ENCODE measurements at places on chromosomes 7 and 10. TPM values are rescaled to one million over a fixed set of nuclear protein-coding genes. Genes with fewer than 3 reads are reported as not detected.

GRCh38 chr10:110504111-110504735 is 6.5 kb downstream of the DUSP5 start:
- no peak for DNase-seq

- no peak for DNase-seq
Observed at GRCh38 chr7:115123441-115123840, 201.5 kb downstream of the MDFIC start.

- DNase-seq = no peak
Observed at GRCh38 chr10:69835875-69836730, 34.4 kb downstream of the COL13A1 start.

DNA sequence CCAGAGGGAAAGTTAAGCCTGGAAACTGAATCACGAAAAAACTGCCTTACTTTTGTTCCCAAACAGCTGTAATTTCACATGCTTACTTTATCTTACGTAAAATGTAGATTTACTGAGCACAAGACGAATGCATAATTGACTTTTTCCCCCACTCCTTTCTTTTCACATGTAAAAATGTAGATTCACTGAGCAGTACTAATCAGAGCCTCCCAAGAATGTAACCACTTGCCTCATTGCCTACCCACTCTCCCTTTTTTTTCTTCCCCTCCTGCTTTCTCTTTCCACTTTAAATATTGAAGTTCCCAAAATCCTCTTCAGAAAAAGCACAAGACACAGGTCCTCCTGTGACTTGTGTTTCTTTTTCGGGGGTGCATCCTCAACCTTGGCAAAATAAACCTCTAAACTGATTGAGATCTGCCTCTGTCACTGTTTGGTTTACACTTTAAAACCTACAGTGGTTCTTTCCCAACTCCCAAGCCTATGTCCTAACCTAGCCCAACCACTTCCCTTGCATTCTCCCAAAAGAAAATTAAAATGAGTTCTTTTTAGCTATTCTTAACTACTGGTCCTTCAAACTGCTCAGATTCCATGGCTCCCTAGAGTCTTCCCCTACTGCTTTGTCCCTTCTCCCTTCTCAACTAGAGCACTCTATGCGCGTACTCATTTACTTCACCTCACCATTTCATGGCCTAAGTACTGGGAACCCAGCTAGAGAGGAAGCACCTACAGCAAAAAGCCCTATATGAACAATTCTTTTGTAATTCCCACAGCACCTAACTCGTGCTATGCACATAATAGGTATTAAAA is 236.6 kb upstream of the MKLN1 start:
- no peak for DNase-seq

DNA sequence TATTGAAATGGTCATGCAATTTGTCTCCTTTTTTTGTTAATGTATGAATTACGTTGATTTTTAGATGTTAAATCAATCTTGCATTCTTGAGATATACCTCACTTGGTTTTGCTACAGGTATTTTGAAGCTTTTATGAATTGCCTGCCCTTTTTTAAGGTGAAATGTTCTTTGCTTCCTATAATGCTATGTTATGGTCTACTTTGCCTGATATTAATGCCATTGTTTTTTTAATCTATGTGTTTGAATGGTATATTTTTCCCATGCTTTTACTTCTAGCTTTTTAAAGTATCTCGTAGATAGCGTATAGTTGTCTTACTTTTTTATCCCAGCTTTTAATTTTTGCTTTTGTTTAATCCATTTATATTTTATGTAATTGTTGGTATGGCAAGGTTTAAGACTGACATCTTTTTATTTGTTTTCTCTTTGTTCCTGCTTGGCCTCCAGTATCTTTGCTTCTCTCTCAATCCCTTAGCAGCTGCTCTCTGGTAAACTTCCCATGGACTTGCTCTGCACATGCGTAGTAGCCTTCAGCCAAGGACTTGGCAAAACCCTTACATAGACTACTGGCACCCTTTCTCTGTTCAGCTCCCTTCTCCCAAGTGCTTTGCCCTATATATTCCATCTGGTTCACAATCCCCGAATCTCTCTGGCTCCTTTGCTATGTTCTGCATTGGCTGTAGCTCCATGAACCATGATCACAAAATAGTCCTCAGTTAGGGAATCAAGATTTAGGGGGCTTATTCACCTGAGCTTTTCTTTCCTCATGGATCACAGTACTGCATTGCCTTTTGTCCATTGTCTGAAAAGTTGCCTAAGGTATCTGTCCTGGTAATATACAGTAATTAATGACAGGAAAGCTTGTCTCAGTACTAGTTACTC is 8.4 kb downstream of the TRIM24 start:
- no peak for DNase-seq

GRCh38 chr10:7968510-7969112 is 85.9 kb upstream of the GATA3 start:
- no peak for DNase-seq

DNA sequence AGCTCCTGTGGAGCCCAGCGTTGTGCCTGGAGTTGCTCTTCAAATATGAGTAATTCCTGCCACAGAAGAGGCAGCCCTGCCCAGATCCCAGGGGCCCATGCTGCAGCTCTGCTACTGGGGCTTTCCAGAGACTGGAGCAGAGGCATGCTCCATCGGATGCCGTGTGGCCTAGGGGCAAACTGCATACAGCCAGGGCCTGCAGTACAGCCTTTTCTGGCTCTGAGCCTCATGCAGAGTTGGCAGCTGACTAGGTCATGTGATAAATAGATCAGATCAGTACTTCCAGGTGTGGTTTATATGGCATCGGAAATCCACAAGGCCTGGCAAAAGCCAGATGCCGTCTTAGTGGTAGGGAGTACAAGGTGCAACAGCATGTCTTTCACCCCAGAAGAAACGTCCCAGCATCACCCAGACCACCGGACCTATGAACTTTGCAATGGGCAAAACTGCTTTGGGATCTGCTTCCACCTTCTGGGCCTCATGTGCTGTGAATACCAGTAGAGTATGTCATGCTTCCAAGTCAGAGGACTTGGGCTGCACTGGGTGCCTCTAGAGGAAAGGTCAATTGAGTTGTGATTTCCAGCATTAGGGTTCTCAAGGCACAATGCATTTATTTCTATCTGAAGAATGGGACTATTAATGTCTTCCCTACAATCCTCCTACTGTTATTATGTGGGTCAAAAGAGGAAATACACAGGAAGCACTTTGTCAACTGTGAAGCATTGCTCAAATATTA is 250.7 kb upstream of the ZNF32 start:
- no peak for DNase-seq

DNA sequence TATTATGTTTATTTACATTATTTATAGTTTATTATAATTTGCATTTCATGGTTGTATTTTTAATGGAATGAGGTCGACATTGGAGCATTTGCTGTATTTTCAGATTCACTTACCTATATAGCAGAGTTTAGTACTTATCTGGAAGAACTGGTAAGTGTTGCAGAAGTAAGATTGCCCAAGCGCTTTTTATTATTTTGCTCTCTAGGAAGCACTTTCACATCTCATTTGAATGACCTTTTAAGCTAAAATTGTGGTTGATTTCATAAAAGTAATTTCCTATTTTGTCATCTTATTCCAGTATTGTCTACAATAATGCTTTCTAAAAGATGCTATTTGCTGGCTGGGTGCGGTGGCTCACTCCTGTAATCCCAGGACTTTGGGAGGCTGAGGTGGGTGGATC is 28.6 kb downstream of the SEC61A2 start:
- no peak for DNase-seq

- no peak for DNase-seq
Observed at GRCh38 chr7:44969701-44970522, 8.9 kb downstream of the MYO1G start.

GRCh38 chr10:86165666-86166065 is 200.9 kb downstream of the GRID1 start:
- DNase-seq = no peak

DNA sequence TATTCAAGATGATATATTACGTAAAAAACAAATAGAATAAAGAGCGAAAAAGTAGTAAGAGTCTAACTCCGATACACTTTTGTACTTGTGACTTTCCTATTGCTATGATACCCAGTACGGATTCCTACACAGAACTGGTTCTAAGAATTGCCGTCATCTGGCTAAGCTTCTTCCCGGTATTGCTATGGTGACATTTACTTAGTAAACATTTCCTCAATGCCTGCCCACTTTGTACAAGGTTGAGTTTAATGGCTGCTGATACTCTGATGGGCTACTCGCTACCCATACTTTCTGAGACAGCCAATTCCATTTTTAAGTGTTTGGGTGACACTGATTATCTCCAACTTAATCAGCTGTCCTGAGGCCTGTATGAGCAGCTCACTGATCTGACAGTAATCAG is 55.6 kb downstream of the OSBPL3 start:
- DNase-seq = no peak

GRCh38 chr7:14690075-14690474 is 212.5 kb downstream of the DGKB start:
- DNase-seq = no peak

GRCh38 chr10:117860823-117861222 is 185.9 kb downstream of the RAB11FIP2 start:
- DNase-seq = no peak

DNA sequence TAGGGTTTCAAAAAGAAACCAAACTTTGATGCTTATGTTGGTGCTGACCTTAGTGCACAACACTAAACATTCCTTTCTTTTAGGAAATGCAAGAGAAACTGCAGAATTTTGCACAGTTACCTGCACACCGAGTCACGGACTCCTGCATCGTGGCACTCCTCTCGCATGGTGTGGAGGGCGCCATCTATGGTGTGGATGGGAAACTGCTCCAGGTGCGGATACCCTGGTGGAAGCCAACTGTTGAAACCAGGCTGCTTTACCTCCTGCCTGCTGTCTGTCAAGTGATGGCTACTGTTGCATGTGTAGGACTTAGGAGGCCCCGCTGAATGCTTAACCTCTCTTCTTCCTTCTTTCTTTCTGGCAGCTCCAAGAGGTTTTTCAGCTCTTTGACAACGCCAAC is 11.7 kb downstream of the CASP2 start:
- DNase-seq = no peak

GRCh38 chr7:40551685-40552576 is 417.1 kb downstream of the SUGCT start:
- no peak for DNase-seq

DNA sequence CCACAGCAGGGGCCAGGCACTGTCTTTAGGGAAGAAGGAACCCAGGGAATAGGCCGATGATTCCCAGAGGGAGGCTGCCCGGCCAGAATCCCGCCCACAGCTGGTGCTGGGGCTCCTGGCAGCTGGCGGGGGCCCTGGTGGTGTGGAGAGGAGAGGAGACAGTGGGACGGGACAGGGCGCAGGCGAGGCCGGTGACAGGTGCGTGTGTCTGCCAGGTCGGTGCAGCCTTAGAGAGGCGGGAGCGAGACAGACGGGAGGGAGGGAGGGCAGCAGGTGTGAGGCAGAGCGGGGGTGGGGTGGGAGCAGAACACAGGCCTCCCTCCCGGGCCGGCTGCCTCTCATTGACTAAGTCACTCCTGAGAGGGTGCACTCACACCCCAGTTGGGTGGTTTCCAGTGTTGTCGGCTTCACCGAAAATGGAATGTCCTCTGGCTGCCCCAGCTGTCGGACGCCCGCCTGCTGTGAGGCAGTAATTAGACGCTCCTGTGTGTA is 55.2 kb downstream of the ELFN1 start:
- no peak for DNase-seq

- no peak for DNase-seq
Observed at GRCh38 chr7:104963991-104964385, 50.0 kb upstream of the KMT2E start.

- DNase-seq = no peak
Observed at GRCh38 chr10:102358712-102359382, 36.7 kb upstream of the NFKB2 start.

DNA sequence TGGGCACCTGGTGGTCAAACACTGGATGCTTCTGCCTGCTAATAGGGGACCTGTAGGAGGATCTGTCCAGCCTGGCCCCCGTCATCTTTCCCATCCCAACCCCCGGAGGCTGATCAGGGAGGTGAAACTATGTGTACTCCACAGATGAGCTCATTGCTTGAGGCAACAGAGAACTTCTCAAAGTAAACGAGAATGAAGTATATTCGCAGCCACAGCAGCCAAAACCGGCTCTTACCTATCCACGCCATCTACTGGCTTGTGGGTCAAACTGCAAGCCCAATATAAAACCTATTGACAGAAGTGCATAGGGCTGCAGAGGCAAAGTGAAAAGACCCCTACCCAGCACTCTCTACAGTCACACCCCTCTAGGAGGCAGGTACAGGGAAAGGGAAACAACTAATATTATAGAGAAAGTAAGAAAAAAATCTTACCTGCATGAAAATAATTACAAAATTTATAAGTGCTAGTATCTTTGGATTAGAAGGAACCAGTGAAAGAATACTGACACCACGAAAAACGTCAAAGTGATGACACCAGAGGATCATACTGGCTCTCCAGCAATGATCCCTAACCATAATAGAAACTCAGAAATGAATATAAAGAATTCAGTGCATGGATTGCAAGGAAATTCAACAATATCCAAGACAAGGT is 973.5 kb downstream of the ANKRD7 start:
- no peak for DNase-seq

DNA sequence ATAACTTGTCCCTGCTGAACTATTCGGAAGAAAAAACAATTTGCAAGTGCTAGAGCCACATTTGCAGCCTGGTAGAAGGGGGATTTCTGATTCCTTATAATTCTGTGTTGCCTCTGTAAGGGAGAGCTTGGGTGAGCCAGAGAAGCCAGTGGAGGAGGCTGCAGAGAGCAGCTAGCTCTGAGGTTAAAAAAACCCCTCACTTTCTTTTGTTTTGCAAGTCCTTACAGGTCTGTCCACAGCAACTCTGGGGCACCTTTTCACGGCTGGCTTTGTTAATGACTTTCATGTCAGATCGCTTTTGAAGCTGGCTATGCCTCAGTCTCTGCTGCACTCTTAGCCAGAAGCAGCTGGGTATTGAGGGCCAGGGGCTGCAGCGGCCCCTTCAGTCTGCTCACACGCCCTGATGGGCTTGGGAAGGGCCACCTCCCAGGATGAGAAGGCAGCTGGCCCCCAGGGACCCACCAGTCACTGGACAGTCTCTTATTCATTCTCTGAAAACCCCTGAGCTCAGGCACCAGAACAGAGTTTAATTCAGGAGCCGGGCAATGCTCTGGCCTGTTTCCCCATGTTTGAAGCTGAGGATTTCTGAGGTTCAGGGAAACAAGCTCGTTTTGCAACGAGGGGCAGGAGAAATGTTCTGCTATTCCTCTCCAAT is 30.9 kb downstream of the TRIM8 start:
- DNase-seq = no peak

DNA sequence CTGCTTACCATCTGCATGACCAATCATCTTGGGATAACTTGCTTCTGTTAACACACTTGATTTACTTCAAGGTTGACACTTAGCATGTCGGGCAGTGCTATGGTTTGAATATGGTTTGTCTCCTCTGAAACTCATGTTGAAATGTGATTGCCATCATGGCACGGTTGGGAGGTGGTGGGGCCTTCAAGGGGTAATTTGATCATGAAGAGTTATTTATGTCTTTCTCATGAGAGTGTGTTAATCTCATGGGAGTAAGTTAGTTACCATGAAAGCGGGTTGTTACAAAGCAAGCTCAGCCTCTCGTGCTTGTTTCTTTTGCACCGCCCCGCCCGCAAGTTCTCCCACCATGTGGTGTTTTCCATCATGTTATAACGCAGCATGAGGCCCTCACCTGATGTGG is 163.6 kb downstream of the DOCK4 start:
- DNase-seq = no peak

OR6B1 gene
- not detected for total RNA-seq

STEAP1B gene
- total RNA-seq = 117 TPM

ZNF775 gene
- total RNA-seq = 8.8 TPM

OR2A5 gene
- total RNA-seq = not detected

CACNA2D1 gene
- total RNA-seq = not detected

PRSS37 gene
- not detected for total RNA-seq

SLC29A4 gene
- total RNA-seq = 0.32 TPM

TMEM176A gene
- not detected for total RNA-seq

MGMT gene
- total RNA-seq = 22.5 TPM
